ENCODE measurements at places on chromosomes 7 and 10. TPM values are rescaled to one million over a fixed set of nuclear protein-coding genes. Genes with fewer than 3 reads are reported as not detected.

DNA sequence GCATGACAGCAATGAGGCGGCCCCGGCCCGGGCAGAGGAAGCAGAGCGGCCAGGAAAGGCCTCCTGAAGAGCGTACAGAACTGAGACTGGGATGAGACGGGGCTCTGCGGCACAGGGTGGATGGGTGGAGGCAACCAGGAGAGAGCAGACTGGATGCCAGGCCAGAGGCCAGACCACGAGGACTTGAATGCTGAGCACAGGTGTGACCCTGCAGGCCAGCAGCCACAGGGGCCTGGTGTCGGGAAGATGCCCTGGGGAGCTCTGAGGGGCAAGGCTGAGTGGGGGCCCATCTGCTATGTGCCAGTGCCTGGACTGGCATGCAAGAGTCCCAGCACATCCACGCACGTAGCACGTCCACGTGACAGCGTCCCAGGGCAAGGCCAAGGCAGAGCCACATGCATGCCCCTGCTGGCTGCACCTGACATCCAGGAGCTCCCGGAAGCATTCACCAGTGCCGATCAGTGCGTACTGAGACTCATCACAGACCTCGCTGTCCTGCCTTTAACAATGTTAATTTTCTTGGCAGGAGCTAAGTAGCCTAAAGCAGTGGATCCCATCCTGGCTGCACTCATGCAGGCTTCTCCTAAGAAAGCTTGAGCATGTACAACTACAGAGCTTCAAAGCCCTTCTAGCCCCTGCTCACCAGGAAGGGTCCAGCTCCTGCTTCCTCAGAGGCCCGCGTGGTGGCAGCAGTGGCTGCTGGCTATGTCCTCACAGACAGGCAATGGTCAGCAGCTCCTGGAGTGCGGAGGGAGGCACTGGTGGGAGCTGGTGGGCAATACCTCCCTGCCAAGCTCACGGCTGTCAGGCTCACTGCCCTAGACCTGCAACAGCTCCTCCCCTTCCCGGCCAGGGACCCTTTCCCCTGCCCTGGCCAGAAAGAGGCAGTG, 18.0 kb downstream of the GRID1 start:
- no peak for DNase-seq

DNA sequence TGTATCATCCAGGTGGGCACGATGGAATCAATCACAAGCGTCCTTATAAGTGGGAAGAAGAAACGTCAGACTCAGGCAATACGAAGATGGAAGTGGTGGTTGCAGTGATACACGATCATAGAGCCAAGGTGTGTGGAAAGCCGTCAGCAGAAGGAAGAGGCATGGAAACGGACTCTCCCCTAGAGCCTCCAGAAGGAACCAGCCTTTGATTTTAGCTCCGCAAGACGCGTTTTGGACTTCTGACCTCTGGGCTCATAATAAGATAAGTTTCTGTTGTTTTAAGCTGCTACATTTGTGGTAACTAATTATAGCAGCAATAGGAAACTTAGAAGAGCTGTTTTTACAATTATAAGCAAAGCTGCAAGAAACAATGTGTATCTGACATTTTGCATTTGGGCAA, 14.8 kb downstream of the FANK1 start:
- no peak for DNase-seq

GRCh38 chr10:131981429-131982184, at the start of gene BNIP3:
Gene BNIP3 (minus strand): TSS chr10:131981923. CDS start chr10:131981806, 117 bp downstream.
- peak; percentile 96 for DNase-seq

DNA sequence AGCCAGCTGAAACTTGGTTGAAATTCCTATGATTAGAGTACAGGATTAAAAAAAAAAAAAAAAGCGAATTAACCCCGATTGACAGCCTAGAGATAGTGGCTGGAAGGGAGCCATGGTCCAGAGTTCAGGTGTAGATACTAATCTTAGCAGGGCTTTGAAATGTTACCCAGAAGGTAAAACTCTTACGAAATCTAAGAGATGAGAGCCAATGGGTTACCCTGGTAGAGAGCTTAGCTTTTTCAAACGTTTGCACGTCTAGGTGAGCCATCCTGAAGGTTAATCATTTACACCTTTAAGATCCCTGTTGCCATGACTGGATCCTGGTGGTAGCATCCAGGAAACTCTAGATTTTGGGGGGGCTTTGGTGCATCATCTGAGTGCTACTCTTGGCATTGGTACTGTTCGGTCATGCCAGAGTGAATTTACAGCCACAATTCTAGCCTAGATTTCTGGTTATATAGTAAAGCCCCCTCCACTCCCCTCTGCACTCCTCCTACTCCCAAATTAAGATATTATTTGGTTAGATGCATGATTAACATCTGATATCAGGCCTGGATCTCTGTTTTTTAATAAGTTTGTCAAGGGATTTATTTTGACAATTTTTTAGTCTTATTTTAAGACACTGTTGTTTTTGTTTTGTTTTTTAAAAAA, 1.2 kb downstream of the AGFG2 start:
- DNase-seq: peak; percentile 96

DNA sequence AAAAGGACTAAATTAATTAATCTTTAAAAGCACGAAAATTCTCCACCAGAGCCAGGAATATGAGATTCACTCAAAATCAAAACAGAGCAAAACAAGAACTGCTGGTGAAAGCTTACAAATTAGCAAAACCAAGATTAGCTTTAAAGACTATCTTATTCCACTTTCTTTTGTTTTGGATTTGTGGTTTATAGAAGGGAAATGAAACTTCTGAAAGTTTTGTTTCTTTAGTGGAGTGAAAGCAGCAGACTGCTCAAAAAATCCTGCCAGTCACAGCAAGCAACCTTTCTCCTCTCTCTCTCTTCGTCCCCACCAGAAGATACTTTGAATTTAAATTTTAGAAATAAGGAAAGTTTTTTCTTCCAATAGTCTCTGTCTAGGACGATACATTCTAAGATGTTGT, 7.8 kb downstream of the ACTA2 start:
- no peak for DNase-seq

DNA sequence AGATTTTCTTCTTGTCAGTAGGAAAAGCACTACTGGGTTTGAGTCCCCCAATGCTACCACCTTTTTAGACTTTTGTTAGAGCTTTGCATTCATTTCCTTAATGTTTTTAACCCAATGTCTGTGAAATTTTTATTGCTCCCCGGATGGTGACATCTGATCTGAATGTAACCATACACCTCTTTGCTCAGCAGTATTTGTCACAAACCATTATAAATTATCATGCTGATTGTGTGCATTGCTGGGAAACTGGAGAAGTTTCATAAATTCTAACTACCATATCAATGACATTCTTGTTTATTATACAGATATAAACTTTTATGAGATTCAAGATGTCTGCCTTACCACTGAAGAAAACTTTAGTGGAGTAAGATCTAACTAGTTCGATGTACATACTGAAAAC, 8.5 kb downstream of the NRP1 start:
- no peak for DNase-seq

DNA sequence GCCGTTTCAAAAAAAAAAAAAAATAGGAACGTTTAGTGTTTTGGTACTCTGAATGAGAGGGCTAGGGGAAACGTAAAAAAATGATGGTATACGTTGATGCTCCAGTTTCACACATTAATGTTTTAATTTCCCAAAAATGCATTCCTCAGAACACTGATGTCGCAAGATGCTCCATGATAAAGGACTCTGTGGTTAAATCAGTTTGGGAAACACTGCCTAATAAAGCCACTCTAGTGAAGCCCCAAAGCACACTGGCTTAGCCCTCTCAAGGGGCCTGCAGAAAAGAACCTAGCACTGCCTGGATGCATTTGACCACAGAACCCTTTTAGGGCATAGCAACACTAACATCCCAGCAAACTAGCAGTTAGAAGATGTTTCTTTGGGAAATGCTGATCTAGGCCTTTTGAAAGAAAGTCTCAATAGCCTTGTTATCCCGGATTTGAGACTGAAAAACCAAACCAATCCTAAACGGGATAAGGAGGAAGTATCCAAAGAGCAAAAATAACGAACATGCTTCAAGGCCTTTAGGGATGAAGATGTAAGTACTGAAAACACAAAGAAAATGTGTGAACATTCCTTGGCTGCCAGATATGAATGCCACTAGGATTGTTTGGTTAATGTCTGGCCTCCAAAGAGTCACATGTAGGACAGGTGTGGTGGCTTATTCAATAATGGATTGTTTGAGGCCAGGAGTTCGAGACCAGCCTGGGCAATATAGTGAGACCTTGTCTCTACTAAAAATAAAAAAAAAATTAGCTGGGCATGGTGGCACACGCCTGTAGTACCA, 11.0 kb downstream of the DLG5 start:
- DNase-seq: no peak

DNA sequence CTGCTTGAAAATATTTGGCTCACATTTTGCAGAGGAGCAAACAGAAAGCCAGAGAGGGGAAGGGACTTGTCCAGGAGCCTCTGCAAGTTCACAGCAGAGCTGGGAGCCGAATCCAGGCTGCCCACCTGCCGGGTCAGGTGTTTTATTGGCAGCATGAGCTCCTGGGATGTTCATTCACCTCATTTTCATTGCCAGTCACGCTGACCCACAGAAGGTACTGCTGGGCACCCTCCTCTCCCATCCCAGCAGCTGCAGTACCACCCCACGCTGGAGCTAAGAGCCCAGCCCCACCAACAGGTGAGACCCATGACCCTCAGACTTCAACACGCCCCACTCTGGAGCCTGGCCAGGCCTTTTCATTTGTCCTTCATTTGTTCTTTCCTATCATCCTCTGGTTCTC, 102.7 kb downstream of the GRID1 start:
- DNase-seq: no peak

- no peak for DNase-seq
Observed at GRCh38 chr7:34062826-34063225, 157.5 kb downstream of the BMPER start.

The DOCK1 gene
- total RNA-seq: 44.1 TPM

The IKZF1 gene
- 3.9 TPM for total RNA-seq

DNA sequence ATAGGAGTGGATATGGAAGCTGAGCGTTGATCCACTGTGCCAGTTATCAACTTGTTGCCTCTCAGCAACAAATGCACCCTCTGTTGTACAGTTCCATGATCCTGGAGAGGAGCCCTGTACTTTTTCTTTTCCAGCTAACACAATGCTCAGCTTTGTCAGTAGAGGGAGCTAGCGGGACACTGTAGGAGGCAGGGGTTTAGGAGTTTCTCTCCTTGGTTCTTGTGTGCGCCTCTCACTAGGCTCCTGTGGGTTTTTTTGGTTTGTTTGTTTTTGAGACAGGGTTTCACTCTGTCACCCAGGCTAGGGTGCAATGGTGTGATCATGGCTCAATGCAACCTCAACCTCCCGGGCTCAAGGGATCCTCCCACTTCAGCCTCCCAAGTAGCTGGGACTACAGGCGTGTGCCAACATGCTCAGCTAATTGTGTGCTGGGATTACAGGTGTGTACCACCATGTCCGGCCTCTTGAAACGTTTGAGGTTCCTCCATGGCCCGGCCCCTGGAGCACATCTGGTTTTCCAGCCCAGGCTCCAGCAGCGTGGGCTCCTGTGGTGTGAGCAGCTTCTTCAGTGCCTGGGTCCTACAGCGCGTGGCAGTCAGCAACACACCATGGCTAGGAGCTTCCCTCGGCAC, 12.0 kb upstream of the MARVELD1 start:
- peak; percentile 73 for DNase-seq

The PRLHR gene
- total RNA-seq: not detected

DNA sequence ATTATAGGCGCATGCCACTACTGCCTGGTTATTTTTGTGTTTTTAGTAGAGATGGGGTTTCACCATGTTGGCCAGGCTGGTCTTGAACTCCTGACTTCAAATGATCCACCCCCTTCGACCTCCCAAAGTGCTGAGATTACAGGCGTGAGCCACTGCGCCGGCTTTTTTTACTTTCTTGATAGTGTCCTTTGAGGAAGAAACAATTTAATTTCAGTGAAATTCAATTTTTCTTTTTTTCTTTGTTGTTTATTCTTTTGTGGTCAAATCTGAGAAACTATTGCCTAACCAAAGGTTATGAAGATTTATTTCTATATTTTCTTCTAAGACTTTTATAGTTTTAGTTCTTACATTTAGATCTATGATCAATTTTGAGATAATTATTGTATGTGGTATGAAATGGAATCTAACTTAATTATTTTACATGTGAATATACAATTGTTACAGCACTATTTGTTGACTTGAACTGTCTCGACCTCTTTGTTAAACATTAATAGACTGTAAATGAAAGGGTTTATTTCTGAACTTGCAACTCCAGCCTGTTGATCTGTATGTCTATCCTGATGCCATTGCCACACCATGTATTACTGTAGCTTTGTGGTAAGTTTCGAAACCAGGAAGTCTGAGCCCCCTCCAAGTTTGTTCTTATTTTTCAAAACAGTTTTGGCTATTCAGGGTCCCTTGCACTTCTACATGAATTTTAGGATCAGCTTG, 19.8 kb upstream of the RASSF4 start:
- DNase-seq: no peak

DNA sequence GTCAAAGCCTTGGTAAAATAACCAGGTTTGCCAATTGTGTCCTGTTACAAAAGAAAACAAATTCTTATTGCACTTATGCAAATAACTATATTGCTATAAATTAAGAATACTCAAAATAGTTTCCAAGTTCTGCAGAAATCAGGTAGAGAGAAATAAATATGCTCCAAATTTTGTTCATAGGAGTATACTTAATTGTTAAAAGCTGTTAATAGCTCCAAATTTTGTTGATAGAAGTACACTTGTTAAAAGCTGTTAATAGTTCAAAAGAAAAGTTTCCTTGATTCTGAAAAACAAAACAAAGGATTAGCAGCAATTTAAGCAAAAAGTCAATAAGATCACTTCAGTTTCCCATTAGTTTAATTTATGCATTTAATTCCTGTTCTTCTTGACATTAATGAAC, 46.4 kb upstream of the ZNF138 start:
- no peak for DNase-seq

The TUBB8 gene
- not detected for total RNA-seq

- no peak for DNase-seq
Observed at GRCh38 chr10:125296598-125296997, 136.2 kb upstream of the CTBP2 start.

DNA sequence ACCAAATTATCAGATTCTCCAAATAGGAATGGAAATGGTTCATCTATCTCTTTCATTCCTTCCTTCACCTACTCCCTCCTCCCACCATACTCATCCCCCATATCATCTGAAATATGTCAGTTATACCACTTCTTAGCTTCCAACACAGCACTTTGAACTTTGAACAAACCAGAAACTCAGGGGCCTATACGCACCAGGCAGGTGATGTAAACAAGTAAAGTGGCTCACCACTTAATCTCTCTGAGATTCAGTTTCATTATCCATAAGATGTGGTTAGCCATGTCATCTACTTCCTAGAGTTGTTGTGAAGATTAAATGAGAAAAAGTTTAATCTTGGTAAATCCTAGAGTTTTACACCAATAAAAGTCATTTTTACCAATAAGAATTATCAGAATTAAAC, 65.9 kb upstream of the LRRN3 start:
- DNase-seq: no peak

Data from body of pancreas (tissue), 4 donors.